Small intestine (tissue), 16 donors: ENCODE measurements at places on chromosomes 2 and 18. TPM values are rescaled to one million over a fixed set of nuclear protein-coding genes. Genes with fewer than 3 reads are reported as not detected.

DNA sequence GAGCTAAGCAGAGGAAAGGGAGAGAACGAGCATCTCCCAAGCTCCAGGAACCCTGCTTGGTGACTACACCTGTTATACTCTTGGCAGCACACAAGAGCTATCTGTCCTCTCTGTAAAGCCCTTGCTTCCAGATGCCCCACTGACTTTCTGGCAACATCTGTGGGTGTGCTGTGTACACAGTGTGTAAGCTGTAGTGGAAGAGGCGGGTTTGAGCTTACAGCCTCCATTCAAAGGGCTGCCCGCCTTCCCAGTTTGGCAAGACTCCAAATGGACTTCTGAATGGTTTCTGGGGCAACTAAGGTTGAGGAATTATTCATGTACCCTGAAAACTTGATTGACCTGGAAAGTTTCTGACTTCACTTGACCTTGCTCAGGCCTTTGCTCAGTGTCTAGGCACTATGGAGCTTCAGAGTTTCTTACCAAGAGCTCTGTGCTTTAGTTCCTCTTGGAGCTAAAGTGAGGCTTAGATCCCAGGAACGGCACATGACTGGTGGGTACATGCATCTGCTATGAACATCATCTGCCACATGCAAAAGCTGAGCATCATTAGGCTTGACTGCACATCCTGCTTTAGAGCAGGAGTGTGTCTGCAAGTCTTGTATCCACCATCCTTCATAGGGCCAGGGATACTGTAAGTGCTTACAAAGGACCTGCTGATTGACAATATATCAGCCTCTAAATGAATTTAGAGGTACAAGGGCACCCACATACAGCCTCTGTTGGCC lies 290.9 kb upstream of the SIX2 start:
- peak; percentile 75 for DNase-seq

GRCh38 chr2:156398176-156398575 lies 38.0 kb upstream of the GPD2 start:
- DNase-seq: no peak

- no peak for DNase-seq
Measured at GRCh38 chr18:4369705-4370104, 85.4 kb downstream of the DLGAP1 start.

The KIF3C gene
- 0.81 TPM for polyA plus RNA-seq

DNA sequence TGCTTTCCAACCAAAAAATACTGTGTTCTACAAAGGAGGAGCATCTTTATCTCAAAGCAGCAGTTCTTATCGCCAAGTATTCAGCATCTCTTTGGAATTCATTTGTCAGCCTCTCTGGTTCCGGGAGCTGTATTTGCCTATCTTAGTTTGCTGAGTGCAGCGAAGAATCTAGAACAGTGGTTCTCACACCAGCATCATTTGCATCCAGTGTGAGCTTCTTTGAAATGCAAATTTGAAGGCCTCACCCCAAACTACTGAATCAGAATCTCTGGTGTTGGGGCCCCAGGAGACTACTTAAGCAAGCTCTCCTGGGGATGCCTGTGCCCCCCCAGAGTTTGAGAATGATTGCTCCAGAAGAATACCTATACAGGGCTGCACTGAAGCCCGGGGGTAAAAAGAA lies 1.5 kb upstream of the PTPN2 start:
- no peak for DNase-seq

DNA sequence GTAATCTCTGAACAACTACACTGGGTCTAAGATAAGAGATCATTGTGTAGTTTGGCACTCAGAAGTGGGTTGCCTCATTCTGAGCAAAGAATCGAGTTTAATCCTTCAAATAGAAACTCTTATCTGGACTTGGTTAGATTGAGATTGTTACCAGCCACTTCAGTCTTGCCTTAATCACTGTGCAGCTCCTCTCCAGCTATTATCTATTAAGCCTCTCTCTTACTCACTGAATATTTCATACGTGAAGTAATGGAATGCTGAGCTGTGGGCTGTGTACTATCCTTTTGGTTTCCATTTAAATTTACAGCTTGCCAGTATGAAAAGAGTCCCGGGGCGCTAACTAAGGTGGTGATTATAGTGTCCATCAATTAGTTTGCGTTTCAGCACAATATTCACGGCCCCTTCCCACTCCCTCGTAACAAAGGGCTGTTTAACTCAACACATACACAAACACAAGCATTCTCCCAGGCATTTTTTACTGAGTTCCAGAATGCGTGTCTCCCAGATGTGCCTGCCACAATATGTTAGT lies 65.7 kb upstream of the NCKAP5 start:
- DNase-seq: no peak

DNA sequence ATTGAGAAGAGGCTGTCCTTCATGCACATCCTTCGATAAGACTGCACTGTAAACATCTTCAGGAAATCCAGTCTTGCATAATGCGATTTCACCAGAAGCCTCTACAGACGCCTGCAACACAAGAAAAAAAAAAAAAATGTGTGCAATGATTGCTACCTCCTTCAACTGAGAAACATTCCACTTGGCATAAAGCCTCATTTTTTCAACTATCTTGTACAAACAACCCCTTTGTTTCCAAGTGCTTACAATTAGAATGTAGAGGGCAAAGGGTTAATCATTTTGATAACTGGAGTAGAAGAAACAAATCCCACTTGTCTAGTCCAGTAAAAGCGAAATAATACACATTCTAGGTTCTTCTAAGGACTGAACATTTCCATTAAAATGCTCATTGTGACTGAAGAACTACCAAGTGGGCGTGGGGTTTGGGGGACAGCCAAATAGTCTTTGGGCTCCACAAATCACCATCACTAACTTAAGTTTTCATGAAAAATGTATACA lies 29.2 kb downstream of the CDH2 start:
- no peak for DNase-seq

The RFX8 gene
- not detected for polyA plus RNA-seq

The PDE11A gene
- polyA plus RNA-seq: 3.8 TPM

The XDH gene
- polyA plus RNA-seq: 34.9 TPM

DNA sequence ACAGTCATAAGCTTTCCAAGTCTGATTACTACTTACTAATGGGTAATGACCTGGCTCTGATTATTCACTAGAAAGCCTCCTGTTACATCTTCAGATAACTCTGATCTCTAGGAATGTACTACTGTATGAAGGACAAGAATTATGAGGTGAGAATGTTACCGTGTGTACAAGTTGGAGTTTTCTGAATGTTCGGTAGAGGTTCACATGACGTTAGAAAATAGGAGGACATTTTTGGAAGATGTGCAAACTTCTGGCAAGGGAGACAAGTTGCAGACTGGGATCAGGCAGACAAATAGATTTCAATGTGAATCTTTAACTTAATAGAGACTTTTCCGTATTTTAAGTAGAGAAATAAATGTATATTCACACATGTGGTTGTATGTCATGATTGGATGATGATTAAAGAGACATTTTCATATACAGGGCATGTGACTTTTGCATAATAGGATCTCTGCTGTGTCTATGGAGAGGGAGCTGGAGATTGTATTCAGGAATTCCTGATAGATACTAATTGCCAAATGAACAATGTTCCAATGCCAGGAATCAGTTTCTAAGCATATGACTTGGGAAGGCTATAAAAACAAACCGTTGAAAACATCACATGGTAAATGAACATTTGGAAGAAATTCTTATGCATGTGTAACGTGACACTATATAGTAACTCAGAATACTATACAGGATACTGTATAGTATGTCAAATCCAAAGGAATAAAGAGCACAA lies 1695.8 kb upstream of the PIK3C3 start:
- no peak for DNase-seq

- no peak for DNase-seq
Measured at GRCh38 chr18:58967751-58968254, 103.1 kb downstream of the ZNF532 start.

DNA sequence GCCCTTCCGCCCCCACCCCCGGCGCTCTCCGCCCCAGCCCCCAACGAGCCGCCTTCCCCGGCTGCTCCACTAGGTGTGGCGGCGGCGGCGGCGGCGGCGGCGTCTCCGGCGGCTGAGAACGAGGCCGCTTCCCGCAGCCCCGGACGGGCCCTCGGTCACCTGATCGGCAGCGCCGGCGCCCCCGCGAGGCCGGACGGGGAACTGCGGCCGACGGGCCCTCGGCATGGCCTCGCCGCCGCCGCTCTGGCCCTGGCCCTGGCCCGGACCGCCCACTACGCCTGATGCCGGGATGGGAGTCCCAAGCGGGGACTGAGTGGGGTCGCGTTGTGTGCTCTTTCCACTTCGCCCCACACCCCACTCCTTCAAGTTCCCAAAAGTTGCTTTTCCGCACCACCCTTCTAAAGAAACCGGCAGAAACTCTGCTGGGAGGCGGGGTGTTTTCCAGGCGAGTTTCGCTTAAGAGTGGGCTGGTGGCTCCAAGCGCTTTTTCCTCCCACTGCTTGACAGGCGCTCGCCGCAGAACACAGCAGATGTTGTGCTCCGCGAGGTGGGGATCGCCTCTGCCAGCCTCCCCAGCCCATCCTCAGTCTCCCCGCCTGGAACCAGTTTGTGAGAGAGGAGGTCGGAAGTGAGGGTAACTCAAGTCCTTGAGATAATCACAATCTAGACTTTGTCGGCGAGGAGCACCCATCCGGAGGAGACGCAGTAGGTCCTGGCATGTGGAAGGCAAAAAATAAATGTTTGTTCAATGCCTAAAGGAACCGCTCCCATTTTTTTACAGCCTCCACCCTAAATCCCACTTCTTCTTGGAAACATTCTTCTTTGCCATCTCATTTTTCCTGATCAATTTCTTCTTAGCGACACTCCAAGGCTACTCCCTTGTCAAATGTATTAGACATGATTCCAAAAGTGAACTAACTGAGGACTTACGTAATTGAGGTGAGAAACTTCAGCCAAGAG lies at the start of gene NCKAP1:
Gene NCKAP1, minus strand, starts transcription at position 117 of the 960 bp plus-strand sequence. CDS start 358 bp downstream, outside the sequence.
- DNase-seq: peak; percentile 87

The NGEF gene
- polyA plus RNA-seq: 10.2 TPM

GRCh38 chr2:122081751-122082150 lies 326.3 kb downstream of the TSN start:
- DNase-seq: no peak

DNA sequence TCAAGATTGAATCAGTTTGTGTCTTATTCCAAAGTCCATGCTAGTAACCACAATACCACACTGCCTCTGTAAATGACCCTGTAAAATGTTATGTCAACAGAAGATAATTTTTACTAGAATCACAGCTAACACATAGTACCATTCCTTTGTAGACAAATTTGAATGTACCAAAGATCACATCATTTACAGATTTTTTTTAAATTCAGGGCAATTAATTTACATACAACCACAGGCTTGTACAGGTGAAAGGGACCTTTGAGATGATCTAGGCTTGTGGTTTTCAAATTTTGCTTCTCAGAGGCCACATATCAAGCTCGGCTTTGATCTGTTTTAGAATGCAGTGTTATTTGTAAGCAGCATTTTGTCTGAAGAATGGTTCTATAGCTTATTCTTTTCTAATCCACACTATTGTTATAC lies 63.8 kb upstream of the PPM1B start:
- DNase-seq: peak; percentile 64

GRCh38 chr2:135169900-135170753 lies 118.0 kb downstream of the RAB3GAP1 start:
- no peak for DNase-seq

- no peak for DNase-seq
Measured at GRCh38 chr2:231597014-231597611, 4.4 kb downstream of the TEX44 start.

DNA sequence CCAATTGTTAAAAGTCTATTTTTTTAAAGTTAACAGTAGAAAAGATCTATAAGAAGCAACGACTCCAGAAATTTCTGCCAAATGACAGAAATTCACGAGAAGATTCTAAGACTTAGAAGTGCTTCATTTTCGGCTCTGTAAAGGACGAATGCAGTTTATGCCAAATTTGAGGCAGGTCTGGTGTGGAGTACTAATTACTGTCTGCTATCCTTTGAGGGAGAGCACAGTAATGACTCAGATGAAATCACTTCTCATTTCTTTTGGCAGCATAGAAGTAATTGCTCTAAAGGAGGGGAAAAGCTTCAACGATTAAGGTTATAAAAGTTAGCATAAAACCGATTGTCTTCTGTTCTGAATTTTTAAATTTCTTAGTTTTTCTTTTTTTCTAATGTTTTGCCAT lies 11.4 kb downstream of the G6PC2 start:
- DNase-seq: no peak

GRCh38 chr2:2326068-2327040 lies 4.7 kb downstream of the MYT1L start:
- DNase-seq: no peak

- no peak for DNase-seq
Measured at GRCh38 chr2:98726205-98726604, 4.7 kb downstream of the MGAT4A start.

DNA sequence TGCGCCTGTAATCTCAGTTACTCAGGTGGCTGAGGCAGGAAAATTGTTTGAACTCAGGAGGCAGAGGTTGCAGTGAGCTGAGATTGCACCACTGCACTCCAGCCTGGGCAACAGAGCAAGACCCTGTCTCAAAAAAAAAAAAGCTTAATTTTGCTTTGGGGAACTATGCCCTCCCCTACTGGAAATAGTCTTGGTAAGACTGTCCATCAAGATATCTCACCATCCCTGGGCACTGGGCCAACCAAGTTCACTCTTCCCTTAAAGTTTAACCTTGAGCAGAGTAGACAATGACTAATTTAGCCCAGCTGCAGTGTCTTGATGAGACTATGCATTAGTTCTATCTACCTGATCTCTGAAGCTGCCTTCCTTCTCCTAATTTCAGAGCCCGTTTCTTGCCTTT lies 44.7 kb downstream of the ASXL2 start:
- DNase-seq: peak; percentile 26

The TCF23 gene
- not detected for polyA plus RNA-seq

The ANKRD30BL gene
- not detected for polyA plus RNA-seq

The IL1R2 gene
- 1.5 TPM for polyA plus RNA-seq

The TFCP2L1 gene
- under 0.01 TPM for polyA plus RNA-seq

The POTEC gene
- 0.01 TPM for polyA plus RNA-seq
